Fibroblast of skin of right biceps (primary cell): ENCODE measurements at places on chromosomes 6 and 20.

GRCh38 chr6:43088654-43089056 is 12.5 kb downstream of the PTK7 start:
- peak; percentile 42 for DNase-seq

GRCh38 chr6:65113581-65113980 is 593.4 kb downstream of the EYS start:
- DNase-seq = no peak

DNA sequence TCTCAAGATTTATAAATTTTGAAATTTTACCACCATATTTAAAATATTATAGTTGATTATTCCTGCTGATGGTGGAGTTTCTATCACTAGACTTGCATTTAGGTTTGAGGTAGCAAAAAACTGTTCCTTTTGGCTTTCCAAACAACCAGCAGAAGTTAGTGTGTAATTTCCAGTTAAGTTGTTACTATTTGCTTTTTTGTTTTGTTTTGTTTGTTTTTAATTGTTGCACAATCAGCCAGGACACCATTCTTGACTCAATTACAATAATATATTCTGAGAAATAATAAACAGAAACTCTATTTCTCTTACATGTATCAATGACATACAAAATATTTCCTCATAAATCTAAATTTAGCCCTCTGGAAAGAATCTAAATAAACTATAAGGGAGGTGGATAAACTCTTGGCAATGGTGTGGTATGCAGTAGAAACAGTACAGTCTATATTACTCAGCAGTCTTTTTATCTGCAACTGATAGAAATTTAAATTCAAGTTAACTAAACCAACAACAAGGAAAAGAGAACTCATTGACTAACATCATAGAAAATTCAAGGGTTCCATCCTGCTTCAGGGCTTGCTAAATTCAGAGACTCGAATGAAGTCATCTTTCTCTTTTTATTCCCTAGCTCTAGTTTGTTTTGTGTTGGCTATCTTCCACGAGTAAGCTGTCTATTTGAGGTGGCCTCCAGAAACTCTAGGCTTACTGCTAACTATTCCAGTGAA is 19.4 kb upstream of the COL19A1 start:
- DNase-seq = peak; percentile 3

DNA sequence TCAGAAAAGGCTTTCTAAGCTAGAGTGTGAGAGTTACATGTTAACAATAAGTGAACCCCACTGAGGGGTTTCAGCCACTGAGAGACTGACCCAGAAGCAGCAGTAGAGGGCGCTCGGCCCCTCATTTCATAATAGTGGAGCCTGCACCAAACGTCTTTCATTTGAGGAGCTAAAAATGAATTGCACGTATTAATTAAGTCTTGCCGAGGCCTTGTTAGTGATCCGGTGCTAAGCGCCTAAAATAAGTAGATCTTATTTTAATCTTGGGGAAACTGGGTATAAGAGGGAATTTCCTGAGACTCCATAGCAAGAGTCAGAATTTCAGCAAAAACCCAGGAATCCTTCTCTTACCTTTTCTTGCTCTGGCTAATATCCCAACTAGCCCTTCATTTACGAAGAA is 209.7 kb downstream of the FARS2 start:
- peak; percentile 72 for DNase-seq

- no peak for DNase-seq
Observed at GRCh38 chr6:27777614-27778355, 134.4 kb downstream of the OR2B2 start.

- no peak for DNase-seq
Observed at GRCh38 chr6:106114492-106114891, 28.4 kb downstream of the PRDM1 start.

DNA sequence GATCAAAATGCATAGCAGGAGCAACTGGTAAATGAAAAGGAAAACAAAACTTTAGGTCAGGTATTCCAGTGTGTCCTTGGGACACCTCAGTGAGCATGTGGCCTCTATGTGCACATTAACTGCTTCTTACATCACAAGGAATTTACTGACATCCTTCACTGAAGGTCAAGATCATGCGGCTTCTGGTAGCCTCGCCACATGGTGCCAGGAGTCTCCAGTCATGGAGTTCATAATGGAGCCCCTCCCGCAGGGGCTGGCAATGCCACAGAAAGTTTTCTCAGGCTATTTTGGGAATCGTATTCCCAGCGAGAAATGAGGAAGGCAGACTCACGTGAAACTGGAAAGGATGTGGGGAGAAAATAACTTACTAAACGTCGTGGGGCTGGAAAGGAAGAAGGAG is 19.7 kb upstream of the SLC22A3 start:
- DNase-seq = no peak

GRCh38 chr6:20575125-20575524 is 40.9 kb downstream of the CDKAL1 start:
- DNase-seq = no peak

GRCh38 chr6:123564361-123564760 is 72.4 kb downstream of the TRDN start:
- no peak for DNase-seq
